ENCODE measurements at places on chromosomes 4 and X.

GRCh38 chr4:142697320-142697719 lies 148.8 kb downstream of the INPP4B start:
- DNase-seq: no peak

DNA sequence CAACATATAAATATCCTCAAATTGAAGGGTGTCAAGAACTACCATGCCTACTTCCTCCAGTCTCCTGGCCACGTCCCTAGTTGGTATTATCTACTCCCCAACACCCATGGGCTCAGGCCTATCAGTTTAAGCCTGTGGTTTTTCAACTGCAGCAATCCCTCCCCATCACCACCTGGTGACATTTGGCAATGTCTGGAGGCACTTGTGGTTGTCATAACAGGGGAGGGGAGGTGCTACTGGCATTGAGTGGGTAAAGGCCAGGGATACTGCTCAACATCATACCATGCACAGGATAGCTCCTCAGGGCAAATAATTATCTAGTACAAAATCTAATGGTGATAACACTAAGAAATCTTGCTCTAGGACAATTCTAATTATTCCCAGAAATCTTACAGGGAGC lies 95.3 kb downstream of the COMMD8 start:
- no peak for DNase-seq

DNA sequence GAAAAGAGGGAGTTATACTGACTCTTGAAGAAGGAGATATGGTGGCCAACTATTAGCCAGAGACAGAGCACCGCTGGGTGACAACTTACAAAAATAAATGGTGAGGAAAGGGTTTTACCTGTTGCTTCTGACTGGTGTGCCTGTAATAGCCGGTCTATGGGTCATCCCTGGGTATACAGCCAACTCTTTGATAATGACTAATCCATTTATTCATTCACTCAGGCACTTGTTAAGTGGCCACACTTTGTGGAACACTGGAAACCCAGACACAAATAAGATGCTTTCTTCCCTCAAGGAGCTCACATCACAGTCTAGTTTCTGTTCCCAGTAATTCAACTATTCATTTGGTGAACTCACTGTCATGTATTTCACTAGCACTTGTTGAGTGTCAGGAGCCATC lies 13.2 kb upstream of the CAPN6 start:
- DNase-seq: no peak

DNA sequence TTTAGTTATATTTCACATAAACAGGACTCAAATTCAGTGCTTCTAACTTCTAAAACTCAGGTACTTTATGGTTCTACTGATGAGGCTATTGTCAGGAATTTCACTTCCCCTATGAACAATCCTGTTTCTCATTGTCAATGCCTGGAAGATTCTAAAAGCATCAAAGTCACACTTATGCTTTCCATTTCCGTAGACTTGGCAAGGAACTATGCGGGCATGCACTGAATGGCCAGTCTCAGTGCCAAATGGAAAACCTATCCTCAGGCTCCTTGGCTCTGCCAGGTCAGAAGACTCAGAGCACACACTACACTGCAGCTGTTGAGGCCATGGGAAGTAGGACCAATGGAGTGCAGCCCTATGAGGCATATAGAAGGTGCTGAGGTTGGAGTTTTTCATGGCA lies 97.0 kb upstream of the PTPN13 start:
- DNase-seq: no peak

- no peak for DNase-seq
Observed at GRCh38 chr4:15651676-15652075, 3.5 kb downstream of the FBXL5 start.

GRCh38 chrX:123277347-123277746 lies 93.3 kb downstream of the GRIA3 start:
- DNase-seq: no peak

DNA sequence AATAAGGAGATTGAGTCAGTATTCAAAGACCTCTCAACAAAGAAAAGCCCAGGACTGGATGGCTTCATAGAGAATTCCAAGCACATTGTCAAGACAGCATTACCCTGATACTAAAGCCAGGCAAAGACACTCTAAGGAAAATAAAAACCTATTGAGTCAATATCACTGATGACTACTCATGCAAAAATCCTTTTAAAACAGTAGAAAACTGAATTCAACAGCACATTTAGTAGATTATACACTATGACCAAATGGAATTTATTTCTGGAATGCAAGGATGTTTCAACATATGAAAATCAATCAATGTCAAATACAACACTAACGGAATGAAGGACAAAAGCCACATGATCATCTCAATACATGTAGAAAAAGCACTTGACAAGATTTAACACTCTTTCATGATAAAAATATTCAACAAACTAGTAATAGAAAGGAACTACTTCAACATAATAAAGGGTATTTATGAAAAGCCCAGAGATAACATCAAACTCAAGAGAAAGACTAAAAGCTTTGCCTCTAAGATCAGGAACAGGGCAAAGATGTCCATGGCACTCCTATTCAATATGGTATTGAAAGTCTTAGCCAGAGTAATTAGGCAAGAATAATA lies 633.3 kb downstream of the ANKRD50 start:
- no peak for DNase-seq

- no peak for DNase-seq
Observed at GRCh38 chrX:703466-703865, 72.9 kb downstream of the SHOX start.

- DNase-seq: no peak
Observed at GRCh38 chrX:120274958-120275357, 24.3 kb downstream of the ZBTB33 start.

GRCh38 chrX:127038065-127038464 lies 218.5 kb downstream of the PRR32 start:
- no peak for DNase-seq

GRCh38 chrX:32514986-32515385 lies 696.4 kb downstream of the DMD start:
- no peak for DNase-seq

DNA sequence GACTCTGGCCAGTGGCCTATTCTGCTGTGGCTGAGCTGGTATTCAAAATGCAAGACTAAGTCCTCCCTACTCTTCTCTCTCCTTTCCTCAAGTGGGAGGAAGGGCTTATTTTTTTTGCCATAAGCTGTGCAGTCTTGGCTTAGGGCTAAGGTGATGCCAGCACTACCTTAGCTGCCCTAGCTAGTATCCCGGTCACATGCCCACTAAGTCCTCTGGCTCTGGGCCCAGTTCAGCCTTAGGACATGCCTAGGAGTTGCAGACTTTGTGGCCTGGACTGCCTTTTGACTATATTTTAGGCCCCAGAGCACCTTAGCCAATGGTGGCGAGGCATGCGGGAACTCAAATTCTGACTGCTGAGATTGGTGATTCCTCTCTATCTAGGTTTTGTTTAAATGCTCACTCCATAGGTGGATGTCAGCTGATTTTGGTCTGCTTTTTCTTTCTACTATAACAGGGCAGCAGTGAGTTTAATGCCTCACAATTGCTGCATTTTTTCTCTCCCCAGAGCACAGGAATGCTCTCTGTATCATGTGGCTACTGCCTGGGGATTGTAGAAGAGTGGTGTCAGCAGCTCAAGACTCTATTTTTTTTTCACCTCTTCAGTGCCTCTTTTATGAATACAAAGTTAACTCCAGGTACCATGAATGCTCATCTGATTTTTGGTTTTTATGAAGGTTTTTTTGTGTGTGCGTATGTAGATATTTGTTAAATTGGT lies 472.9 kb upstream of the GRID2 start:
- DNase-seq: no peak

DNA sequence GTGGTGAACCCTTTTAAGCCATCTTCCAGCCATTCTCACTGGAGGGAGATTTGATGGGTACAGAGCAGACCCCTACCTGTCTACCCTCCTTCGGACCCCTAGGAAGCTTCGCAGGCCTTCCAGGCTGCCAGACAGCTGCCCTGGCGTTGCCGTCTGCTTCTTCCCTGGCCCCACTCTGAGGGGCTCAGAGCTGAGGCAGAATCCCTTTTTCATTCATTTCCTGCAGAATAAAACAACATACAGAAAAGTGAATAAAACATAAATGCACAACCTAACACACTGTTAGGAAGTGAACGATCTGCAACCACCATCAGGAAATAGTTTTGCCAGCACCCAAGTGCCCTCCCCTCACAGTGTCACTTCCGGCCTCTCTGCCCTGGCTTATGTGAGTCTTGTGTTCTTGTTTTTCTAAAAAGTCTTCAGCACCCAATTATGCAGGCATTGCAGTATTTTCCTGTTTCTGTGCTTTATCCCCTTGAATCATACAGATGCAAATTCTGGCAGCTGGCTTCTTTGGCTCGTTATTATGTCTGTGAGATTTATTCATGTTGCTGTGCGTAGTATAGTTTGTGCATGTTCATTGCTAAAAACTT lies 5.6 kb upstream of the ADD1 start:
- peak; percentile 70 for DNase-seq

DNA sequence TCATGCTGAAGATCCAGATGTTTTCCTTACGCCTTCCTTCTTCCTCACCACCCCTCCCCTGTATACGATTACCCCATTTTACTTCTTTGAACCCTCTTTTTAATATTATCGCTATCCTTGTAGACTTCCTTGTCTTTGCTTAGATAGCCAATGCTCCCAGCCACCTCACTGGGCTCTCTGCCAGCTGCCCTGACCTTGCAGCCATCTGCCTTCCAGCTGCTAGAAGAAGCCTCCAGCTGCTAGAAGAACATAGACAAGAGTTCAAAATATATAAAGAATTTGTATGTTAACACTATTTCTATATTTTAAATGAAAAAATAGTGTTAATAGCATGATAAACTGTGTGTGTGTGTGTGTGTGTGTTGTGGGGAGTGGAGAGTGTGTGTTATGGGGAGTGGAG lies 374.7 kb downstream of the ANKRD50 start:
- no peak for DNase-seq

- no peak for DNase-seq
Observed at GRCh38 chr4:101211146-101211553, 136.2 kb downstream of the PPP3CA start.

- DNase-seq: no peak
Observed at GRCh38 chr4:8402640-8403039, 37.9 kb downstream of the ACOX3 start.

GRCh38 chr4:99947608-99948007 lies 1.2 kb upstream of the DNAJB14 start:
- no peak for DNase-seq

GRCh38 chr4:41111791-41112190 lies 102.6 kb downstream of the APBB2 start:
- no peak for DNase-seq

GRCh38 chr4:163941221-163941905 lies 446.9 kb downstream of the TMA16 start:
- DNase-seq: no peak

GRCh38 chr4:76965866-76966579 lies 16.5 kb downstream of the SEPTIN11 start:
- no peak for DNase-seq

- no peak for DNase-seq
Observed at GRCh38 chr4:151426513-151426912, 17.5 kb downstream of the FHIP1A start.

DNA sequence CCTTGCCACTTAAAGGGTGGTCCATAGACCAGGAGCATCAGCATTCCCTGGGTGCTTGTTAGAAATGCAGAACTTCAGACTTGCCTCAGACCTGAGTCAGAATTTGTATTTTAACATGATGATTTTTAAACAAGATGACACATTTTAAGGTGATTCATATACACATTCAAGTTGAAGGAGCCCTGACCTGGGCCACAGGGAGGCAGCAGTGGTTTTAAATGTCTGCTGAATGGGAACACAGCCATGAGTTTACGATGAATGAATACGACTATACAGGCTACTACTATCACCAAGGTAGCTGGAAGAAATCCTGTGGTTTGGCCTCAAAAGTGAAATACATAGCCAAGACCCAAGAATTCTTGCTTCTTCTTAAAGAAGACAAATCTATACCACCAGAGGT lies 2.9 kb downstream of the HDAC8 start:
- DNase-seq: peak; percentile 4

DNA sequence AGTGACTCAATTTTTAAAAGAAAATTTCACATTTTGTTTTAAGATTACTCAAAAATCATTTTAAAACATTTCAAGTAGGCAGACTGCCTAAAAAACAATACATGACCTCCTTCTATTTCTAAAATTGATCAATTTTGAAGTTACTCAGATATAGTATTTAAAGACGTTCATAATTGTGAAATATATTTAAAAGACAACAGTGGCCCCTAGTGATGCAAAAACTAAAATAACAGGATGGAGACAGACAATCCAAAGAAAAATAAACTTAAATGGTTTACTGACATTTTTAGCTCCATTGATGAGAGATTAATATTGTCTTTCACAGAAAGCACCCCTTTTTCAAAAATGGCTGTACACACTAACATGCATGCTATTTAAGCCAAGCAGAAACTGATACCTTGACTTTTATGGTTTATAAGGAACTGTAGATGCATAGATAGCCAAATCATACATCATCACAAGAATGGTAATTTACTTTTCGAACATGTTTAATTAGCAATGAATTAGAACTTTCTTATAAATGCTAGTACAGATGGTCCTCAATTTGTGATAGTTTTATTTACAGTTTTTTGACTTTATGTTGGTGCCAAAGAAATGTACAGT lies 69.8 kb upstream of the FAT4 start:
- DNase-seq: no peak

- DNase-seq: no peak
Observed at GRCh38 chrX:128698573-128699181, 646.5 kb upstream of the ACTRT1 start.

GRCh38 chr4:99783940-99784339 lies 32.7 kb upstream of the DAPP1 start:
- no peak for DNase-seq

DNA sequence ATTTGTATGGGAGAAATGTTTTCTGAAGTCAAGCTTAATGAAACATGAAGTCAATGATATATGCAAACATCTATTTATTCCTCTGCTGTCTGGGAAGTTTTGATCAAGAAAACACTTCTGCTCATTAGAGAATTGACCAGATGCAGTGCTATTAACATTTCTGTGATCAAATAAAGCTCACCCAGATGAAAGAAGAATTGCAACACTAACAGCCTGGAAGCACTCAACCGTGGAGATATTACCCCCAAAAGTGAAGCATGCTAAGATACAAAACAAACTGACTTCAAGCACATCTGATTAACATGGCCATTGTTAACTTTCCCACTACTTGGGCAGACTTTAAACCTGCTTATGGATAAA lies 73.7 kb upstream of the GUCY1A1 start:
- DNase-seq: no peak

DNA sequence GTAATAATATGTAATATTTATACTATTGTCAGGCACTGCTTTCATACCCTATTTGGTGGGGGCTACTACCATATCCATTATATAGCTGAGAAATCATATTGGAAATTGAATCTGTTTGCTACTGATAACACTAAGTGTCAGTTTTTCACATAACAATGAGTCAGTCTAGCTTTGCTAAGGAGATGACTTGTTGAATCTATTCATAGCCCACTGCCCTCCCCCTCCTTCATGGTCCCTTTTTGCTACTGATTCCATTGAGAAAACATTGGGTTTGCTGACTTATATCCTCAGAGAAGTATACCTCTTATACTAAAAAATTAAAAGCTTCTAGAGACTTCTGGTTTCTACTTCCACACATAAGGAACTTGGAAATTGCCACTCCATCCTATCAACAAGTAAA lies 1898.4 kb downstream of the STIM2 start:
- no peak for DNase-seq

Measured in stimulated activated CD4-positive, alpha-beta T cell treated with anti-CD3 and anti-CD28 coated beads, Interleukin-4, amount 100 ng/mL, for 24 hours (primary cell).